ENCODE measurements at places on chromosomes 11 and 22.
A peak's percentile ranks its signal among the peaks of the same experiment; 100 is the strongest.

DNA sequence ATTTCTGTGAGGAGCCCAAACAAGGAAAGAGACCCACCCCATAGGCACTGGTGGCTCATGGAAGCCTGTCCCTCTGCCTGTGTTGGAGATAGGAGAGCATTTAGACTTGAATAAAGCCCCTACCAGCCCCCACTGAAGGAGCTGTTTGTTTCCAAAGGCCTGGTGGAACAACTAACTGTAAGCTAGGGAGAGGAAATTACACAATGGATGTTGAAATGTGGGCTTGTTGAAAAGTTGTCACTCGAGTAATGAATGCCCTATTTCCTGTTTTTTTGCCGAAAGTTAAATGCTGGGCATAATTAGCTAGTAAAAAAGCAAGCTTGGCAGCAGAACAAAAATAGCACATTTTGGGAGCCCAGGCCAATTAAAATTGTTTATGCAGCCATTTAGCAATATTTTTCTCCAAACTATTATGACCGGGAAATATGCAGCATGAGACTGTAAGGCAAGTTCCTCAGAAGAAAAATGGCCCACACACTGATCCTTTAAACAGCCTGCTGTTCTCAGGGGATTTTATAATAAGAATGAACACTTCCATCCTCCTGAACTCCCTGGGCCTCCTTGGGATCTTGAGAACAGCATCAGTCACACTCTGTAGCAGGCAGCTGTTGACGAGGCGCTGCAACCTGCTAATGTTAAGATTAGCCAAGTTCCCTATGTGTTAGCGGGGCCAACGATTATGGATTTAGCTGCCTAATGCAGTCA, 38.6 kb upstream of the LMO2 start:
- DNase-seq: peak; percentile 42

- DNase-seq: no peak
Observed at GRCh38 chr11:84721561-84721961, 905.6 kb downstream of the DLG2 start.

DNA sequence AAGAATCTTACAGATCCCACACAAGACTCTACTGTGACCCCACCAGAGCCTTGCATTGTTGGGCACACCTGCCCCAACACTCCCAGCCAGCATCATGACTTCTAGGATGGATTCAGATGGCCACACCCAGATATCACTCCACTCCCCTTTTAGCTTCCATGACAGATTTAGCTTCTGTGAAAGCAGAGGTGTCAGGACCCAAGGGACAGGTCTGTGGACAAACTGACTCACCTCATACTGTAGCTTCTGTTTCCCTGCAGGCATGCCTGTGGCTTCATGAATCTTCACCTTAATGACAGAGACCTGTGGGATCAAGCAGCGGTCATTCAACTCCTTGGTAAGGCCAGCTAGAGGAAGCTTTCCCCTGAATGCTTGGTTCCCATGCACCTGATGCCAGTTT, 8.5 kb upstream of the TBC1D10A start:
- no peak for DNase-seq

GRCh38 chr11:118051611-118052461, 25.0 kb upstream of the TMPRSS4 start:
- no peak for DNase-seq

- DNase-seq: no peak
Observed at GRCh38 chr11:8988329-8989234, 15.2 kb downstream of the NRIP3 start.

- no peak for DNase-seq
Observed at GRCh38 chr11:105912666-105913065, 109.4 kb downstream of the MSANTD4 start.

- DNase-seq: no peak
Observed at GRCh38 chr11:2166091-2166851, 5.3 kb upstream of the INS start.

DNA sequence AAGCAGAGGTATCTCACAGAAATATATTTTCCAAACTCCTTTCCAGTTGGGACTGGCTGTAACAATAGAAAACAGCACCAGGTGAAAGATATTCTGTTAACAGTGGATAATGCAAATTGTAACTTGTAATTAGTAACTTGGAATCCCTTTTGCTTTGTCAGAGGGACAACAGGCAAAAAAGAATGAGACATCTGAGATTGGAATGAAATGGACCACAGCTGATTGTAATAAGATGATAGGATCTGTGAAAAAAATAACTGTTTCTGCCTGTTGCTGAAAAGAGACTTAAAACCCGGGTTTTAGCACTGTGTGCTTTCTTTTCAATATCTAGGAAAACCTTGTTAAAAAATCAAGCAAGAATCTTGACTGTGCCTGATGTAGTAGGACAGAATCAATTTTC, 655.7 kb downstream of the METTL15 start:
- no peak for DNase-seq

DNA sequence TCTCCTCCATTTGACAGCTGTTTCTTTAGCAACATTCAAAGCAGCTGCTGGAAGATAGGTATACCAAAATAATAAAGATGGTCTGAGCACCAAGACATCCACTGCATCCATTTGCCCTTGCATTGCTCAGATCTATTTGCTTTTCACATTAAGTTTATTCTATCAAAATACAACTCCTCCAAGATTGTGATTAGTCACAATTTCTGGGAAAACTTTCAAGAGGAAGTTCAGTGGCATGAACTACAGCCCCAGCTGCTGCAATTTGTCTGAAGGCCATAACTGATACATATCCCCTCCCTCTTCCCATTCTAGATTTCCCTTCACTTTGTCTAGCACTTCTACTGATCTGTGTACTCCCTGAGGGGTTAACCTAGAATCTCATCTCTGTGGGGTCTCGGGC, 117.5 kb upstream of the CEP126 start:
- no peak for DNase-seq

- DNase-seq: peak; percentile 92
Observed at GRCh38 chr11:63916837-63917691, at the start of gene RCOR2. RCOR2 (minus strand) TSS chr11:63917164; CDS start chr11:63916456, 708 bp downstream.

DNA sequence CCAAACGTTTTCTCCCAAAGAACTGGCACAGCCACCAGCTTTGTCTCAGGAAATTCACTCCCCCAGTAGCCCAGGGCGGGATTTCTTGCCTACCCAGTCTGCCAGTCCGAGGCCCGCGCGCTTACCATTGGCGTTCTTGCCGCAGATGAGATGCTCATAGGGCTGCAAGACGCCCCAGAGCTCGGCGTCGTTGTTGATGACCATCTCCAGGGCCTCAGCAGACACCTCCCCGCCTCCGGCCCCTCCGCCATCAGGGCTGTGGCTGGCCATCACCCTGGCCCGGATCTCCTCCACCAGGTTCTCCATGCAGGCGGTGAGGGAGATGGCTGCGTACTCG, 1.3 kb downstream of the ABTB2 start:
- no peak for DNase-seq

- DNase-seq: no peak
Observed at GRCh38 chr11:77517226-77517625, 43.3 kb upstream of the PAK1 start.

GRCh38 chr11:77967121-77967520, 27.3 kb downstream of the INTS4 start:
- DNase-seq: no peak

GRCh38 chr11:93933230-93933629, 82.8 kb upstream of the VSTM5 start:
- no peak for DNase-seq

GRCh38 chr11:111733016-111733415, 33.2 kb downstream of the PPP2R1B start:
- DNase-seq: peak; percentile 50

- DNase-seq: no peak
Observed at GRCh38 chr11:50423208-50423607, 390.5 kb downstream of the OR4C45 start.

GRCh38 chr11:111327908-111328624, 29.7 kb downstream of the POU2AF3 start:
- DNase-seq: peak; percentile 16

- DNase-seq: peak; percentile 80
Observed at GRCh38 chr11:64040684-64041322, 5.1 kb downstream of the FLRT1 start.

- DNase-seq: no peak
Observed at GRCh38 chr11:29231991-29232390, 784.8 kb downstream of the KCNA4 start.

GRCh38 chr11:14872032-14872431, 20.0 kb downstream of the CYP2R1 start:
- DNase-seq: no peak

DNA sequence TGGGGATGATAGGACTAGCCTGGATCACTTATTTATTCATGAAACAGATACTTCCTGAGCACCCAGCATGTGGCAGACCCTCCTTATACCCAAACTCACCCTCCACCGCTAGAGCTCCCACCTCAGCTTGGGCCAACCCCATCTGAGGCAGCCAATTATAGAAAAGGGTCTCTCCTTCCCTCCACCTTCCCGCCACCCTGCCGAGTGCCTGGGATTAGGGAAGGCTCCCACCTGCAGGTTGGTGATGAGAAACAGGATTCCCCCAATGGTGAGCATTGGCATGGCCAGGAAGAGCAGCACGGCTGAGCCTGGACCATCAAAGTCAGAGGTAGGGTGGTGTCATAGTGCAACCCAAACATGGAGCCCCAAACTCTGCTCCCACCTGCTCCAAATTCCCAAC, 5.9 kb downstream of the SLC43A3 start:
- DNase-seq: no peak

DNA sequence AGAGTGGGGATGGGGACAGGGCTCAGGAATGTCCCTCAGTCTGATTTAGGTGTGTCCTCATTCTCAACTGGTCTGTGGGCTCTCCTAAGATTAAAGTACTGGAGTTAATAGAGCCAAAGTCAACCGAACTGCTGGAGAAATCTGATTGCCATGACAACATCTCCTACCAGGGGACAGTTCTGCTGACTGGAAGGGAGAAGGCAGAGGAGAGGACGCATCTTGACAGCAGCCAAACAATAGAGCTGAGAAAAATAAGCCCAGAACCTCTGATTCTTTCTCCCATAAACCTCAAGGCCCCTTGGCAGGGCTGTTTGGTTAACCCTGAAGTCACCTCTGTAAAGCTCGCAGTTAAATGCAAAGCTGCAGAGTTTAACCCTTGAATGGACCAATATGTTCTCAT, 2.8 kb downstream of the KCTD14 start:
- DNase-seq: no peak

- no peak for DNase-seq
Observed at GRCh38 chr22:25131198-25131887, 68.3 kb upstream of the CRYBB3 start.

DNA sequence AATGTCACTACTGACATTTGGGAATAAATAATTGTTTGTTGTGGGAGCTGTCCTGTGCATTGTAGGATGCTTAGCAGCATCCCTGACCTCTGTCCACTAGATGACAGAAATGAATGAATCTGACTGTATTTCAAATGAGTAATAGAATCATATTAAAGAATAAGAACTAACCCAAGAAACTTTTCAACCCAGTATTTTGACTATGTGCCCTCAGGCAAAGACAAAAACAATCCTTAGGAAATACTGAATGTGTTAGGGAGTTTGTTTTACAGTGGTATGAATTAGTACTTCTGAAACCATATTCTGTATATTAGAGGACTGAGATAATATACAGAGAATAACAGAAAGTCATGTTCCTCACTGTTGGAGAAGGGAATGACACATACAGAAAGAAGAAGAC, 320.9 kb upstream of the PITPNB start:
- no peak for DNase-seq

DNA sequence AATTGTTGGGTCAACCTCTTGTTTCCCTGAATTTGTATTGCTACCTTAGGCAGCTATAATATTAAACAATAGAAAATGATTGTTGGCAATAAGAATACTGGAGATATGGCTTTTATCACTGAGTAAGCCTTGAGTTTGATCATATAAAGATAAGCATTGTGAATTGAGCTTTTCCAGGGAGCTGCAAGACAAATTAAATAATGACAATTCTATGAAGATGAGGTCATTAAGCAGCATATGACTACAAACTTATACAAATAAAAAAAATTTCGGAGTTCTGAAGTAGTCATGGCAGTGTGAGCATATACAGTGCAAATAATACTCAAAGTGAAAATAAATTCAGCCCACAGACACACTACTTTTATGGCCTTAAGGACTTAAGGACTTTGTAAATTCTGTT, 161.1 kb upstream of the ANO5 start:
- DNase-seq: no peak

GRCh38 chr11:18105086-18105801, 638 bp downstream of the SAAL1 start:
- DNase-seq: no peak

DNA sequence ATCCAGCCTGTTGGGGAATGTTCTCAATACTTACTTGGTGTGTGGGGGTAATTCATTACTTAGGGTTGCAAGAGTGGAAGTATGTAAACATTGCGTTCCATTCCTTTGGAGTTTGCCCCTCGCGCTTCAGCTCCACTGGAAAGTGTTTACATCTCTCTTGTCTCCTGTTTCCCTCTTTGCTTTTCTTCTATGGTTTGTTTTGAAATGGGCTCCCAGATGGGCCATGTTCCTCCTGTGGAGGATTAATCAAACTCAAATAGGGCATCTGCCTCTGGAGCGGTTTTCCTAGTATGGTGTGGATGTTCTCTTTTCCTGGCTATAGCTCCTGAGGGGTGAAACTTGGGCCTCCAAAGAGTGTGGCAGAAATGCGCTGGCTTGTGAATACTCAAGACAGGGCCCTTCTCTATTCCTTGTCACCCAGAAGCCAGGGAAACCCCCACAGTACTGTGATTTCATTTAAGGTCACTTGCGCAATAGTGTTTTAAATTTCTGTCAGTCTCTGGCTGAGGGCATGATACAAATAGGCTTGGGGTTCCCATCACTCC, 51.9 kb downstream of the CD44 start:
- no peak for DNase-seq

GRCh38 chr11:8365216-8365941, 101.7 kb upstream of the LMO1 start:
- DNase-seq: no peak

DNA sequence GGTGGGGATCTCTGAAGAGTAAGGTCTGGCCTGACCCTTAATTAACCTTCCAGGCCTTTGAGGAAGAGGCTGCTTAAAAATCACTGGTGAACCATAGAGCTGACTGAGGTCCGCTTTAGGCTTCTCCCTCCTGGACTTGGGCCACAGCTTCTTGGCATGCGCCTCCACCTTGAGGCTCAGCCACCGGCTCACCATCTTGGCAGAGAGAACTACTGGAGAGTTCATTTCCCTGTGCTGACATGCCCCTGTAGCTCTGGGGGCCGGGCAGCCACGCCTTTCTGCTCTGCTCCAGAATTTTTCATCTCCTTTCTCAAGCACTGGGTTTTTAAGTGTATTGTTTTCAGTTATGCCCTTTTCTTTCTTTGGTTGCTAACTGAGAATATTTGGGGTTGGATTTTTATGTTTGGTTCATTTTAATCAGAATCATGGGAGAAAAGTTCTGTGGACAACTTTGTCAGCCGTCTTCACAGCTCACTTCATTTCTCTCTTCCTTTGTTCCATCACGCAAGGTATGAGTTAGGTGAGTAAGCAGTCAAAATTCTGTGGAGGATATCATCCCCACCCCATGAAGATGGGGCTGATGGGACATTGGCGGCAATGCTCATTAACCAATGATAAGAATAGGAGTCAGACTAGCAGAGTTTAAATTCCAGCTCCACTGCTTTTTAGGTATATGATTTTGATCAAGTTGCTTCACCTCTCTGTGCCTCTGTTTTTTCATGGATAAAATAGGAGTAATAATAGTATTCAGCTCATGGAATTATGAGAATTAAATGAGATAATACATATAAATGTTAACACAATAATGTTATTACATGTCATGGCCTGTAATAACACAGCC, 103.9 kb downstream of the DBX1 start:
- peak; percentile 31 for DNase-seq

All from globus pallidus (tissue), 1 donor.